ENCODE measurements at places on chromosomes 5 and 9. TPM values are rescaled to one million over a fixed set of nuclear protein-coding genes. Genes with fewer than 3 reads are reported as not detected.

GPR21 gene
- 0.65 TPM for total RNA-seq

SLC34A1 gene
- not detected for total RNA-seq

SLCO6A1 gene
- total RNA-seq = not detected

CYFIP2 gene
- 1.8 TPM for total RNA-seq

POU5F2 gene
- total RNA-seq = 0.76 TPM

DNA sequence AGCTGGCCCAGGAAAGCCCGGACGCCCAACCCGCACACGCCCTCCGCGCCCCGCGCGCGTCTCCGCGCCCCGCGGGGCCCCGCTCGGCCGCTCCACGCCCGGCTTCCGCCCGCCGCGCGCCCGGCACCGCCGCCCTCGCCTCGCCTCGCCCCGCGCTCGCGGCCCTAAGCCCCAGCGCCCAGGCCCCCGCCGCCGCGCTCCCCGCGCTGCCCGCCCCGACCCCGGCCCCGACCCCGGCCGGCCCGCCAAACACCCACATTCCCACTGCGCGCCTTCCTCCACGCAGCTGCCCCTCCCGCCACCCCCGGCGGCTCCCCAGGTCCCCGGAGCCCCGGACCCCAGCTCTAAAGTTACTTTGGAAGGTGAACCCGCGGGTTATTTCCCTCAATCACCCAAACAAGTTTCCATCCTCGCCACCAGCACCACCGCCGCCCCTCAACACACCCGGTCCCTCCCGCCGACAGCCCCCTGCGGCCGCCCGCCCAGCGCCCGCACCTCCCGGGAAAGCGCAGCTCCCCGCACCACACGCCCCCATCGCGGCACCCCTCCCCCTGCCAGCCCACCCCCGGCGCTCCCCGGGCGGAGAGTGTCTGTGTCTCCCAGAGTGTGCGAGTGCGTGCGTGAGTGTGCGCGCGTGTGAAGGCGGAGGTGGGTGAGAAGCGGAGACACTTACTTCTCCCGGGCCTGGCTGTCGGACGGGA is 439 bp downstream of the SSBP2 start:
- H3K27ac ChIP-seq = peak overlapping the region; percentile 66
- no peaks in the 10 kb centered on the region for H3K36me3 ChIP-seq
- peak overlapping the region; percentile 84 for H3K4me3 ChIP-seq
- DNase-seq = peak; percentile 68
- H3K4me1 ChIP-seq = peaks cover 16% of the 10 kb centered on the region

GRCh38 chr9:71697882-71698281 is 70.4 kb downstream of the CEMIP2 start:
- H3K4me1 ChIP-seq = no peaks in the 10 kb centered on the region
- no peaks in the 10 kb centered on the region for H3K27me3 ChIP-seq
- peaks cover 69% of the 10 kb centered on the region for H3K36me3 ChIP-seq

Measured in GM23248 (cell line).